ENCODE measurements at places on chromosomes 7 and 10.
A peak's percentile ranks its signal among the peaks of the same experiment; 100 is the strongest.

- no peak for DNase-seq
Observed at GRCh38 chr7:88669913-88670312, 89.6 kb upstream of the ZNF804B start.

GRCh38 chr7:36906448-36906847 lies 182.2 kb upstream of the AOAH start:
- no peak for DNase-seq

DNA sequence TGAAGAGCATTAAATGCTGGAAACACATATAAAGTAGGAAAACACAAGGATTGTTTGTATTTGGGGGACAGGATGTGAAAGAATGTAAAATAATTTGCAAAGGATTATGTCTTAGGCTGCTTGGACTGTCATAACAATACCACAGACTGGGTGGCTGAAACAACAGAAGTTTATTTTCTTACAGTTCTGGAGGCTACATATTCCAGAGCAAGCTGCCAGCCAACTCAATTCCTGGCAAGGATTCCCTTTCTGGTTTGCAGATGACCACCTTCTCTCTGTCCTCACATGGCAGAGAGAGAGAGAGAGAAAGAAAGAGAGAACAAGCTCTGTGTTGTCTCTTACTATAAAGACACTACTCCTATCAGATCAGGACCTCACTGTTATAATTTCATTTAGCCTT lies 8.8 kb upstream of the LAMB4 start:
- DNase-seq: no peak

GRCh38 chr7:106345421-106346166 lies 60.8 kb upstream of the NAMPT start:
- DNase-seq: peak; percentile 40

- DNase-seq: no peak
Observed at GRCh38 chr7:102317231-102318059, 30.8 kb downstream of the SH2B2 start.

Data from SW480 (cell line).